ENCODE measurements at places on chromosomes 1 and 21. TPM values are rescaled to one million over a fixed set of nuclear protein-coding genes. Genes with fewer than 3 reads are reported as not detected.

GRCh38 chr1:89125240-89125912 lies 538 bp downstream of the GBP2 start:
- no peak for DNase-seq
- H3K27ac ChIP-seq: no peak overlapping the region
- no peaks in the 10 kb centered on the region for H3K36me3 ChIP-seq
- no peaks in the 10 kb centered on the region for H3K27me3 ChIP-seq

GRCh38 chr1:97791251-97791650 lies 129.6 kb downstream of the DPYD start:
- no peaks in the 10 kb centered on the region for H3K27me3 ChIP-seq
- H3K27ac ChIP-seq: no peak overlapping the region
- H3K36me3 ChIP-seq: no peaks in the 10 kb centered on the region
- no peaks in the 10 kb centered on the region for H3K4me1 ChIP-seq

- H3K4me3 ChIP-seq: no peak overlapping the region
- peak; percentile 76 for DNase-seq
- no peaks in the 10 kb centered on the region for H3K36me3 ChIP-seq
- H3K4me1 ChIP-seq: peaks cover 53% of the 10 kb centered on the region
- H3K27me3 ChIP-seq: peaks cover 6% of the 10 kb centered on the region
Observed at GRCh38 chr1:22317231-22317919, 134.3 kb upstream of the ZBTB40 start.

DNA sequence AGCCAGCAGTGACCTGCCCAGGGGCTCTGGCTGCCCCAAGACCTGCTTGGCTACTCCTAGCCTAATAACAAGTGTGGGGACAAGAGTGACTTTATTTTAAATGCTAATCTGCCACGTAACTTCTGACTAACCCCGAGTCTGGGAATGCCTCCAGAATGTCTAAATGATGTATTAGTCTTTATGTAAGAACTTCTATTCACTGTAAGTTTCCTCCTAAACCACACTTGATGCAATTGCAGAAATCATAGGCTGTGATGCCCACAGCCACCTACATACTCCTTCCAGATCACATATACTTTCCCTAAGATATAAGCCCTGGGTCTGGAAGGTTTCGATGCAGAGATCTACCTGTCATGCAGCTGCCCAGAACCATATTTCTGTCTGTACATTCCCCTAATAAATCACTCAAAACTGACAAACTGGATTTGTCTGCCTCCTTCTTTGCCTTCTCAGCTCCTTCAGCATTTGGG lies 5.9 kb upstream of the VPS45 start:
- H3K36me3 ChIP-seq: no peaks in the 10 kb centered on the region
- no peak overlapping the region for H3K27ac ChIP-seq
- DNase-seq: no peak
- no peak overlapping the region for H3K4me3 ChIP-seq

GRCh38 chr1:227766653-227767277 lies 31.5 kb downstream of the SNAP47 start:
- H3K4me3 ChIP-seq: no peak overlapping the region
- no peaks in the 10 kb centered on the region for H3K36me3 ChIP-seq
- no peak overlapping the region for H3K27ac ChIP-seq
- H3K27me3 ChIP-seq: no peaks in the 10 kb centered on the region

The LHX8 gene
- 0.77 TPM for polyA plus RNA-seq

DNA sequence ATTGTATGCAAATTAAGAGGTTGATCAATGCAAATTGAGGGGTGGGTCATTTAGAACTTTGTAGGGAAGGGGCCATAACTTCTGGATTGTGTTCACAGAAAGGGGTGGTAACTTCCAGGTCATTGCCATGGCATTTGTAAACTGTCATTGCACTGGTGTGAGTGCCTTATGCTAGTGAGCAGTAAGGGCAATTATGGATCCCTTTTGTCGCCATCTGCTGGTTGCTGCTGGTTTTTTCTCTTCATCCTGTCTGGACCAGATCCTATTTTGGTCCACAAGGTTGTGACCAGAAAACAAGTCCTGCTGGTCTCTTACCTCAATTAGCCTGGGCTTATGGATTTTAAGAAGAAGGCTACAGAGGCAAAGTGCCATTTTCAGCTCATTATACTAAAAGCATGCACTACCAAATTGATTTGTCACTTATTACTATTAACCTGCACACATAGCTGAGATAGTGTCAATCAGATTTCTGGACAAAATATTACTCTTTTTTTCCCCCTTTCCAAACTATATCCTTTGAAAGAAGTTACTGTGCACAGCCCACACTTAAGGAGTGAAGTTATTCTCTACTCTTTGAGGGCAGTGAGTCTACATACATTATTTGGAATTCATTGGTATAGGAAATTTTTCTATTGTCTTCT lies 196.2 kb downstream of the ZC3H11B start:
- H3K27ac ChIP-seq: no peak overlapping the region
- peak; percentile 75 for DNase-seq
- no peaks in the 10 kb centered on the region for H3K27me3 ChIP-seq
- H3K4me1 ChIP-seq: no peaks in the 10 kb centered on the region
- H3K4me3 ChIP-seq: no peak overlapping the region

DNA sequence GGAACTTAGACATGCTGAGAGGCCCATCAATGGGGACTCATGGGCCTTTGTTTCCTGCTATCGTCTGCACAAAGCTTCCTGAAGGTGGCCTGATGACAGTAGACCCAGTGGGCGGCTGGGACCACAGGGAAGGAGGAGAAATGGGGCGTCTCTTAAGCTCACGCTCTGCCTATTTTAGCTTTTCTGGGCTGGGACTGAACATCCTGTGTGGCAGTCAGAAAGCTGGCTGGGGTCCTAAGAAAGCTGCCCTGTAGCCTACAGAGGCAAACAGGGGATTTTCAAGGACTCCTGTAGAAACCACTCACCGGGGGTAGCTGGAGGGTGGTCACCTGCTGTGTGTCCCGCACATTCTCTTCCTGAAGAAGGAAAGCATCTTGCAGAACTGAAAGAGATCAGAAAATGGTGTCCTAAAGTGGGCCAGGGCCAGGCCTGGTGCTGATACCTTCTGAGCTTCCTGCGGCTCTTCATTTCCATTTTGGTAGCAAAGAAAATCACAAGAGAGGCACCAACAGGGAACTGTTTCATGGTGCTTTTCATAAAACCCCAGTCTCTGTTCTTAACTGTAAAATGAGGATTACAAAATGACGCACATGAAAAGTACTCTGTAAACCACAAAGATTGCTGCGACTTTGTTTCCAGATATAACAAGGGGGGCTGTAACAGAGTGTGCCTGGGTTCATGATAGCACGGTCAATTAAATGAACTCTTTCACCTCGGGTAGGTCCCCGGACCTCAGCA lies 8.6 kb downstream of the ZNF496 start:
- H3K36me3 ChIP-seq: peaks cover 66% of the 10 kb centered on the region
- DNase-seq: no peak
- peak overlapping the region; percentile 50 for H3K27ac ChIP-seq
- H3K27me3 ChIP-seq: no peaks in the 10 kb centered on the region
- no peaks in the 10 kb centered on the region for H3K4me1 ChIP-seq
- H3K4me3 ChIP-seq: no peak overlapping the region

DNA sequence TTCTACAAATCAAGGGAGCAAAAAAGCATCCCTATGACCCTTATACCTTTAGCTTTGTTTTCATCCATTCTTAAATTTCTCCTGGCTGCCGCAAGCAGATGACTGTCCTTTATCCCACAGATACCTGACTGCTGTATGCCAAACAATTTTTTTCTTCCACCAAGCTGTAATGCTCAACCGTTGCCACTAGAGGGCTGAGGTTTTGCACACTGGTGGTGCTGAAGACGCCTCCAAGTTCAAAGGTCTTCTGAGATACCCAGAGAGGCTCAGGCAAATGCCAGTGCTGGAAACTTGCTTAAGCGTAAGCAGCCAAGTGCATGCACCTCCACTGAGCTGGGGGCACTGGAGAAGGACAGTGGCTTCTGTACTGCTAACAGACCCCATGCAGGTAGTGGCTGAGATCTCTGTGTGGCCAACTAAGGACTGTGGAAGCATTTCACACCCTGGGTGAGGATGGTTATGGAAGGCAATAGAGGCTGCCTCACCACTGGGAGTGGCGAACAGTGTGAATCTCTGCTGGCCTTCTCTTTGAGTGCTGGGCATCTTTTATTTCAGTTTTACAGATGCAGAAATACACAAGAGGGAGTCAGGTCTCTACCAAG lies 28.5 kb downstream of the CNIH3 start:
- no peak overlapping the region for H3K27ac ChIP-seq
- H3K36me3 ChIP-seq: no peaks in the 10 kb centered on the region
- H3K4me3 ChIP-seq: no peak overlapping the region

The OR14K1 gene
- polyA plus RNA-seq: not detected

Measured in GM23338 (cell line).